Anterior cingulate cortex (tissue), 58 donors: ENCODE measurements at places on chromosomes 7 and 10.
A peak's percentile ranks its signal among the peaks of the same experiment; 100 is the strongest.

GRCh38 chr10:28332726-28333125 is 29.9 kb upstream of the MPP7 start:
- no peak for DNase-seq

DNA sequence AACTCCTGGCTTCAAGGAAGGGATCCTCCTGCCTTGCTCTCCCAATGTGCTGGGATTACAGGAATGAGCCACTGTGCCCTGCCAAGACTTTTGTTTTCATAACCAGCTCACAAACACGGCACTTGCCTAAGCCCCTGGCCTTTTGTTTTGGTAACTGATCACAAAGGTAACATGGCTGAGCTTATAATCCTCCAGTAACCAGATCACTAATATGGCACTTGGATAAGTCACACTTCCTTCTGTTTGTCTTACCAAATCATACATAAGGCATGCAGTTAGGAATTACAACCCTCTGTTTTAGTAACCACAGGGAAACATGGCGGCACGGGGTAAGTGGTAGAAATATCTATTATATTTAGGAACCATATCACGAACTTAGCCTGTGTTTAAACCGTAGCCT is 577.1 kb downstream of the CALN1 start:
- DNase-seq = no peak

DNA sequence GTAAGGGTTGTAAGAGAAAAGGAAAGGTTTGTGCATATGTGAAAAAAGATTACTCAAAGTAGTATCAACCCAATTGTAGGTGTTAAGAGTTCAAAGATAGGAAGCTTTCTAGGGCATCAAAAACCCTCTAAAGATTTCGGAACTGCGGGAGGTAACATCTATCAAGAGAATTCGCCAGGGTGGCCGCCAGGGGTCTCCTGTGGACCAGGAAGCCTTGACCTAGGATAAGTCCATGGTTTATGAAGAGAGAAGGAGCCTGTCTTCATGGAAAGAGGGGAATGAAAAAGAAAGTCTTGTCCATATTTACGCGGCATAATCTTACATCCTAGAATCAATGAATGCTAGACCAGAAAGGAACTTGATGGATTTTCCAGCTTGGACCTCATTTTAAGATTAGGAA is 140.7 kb upstream of the CALCR start:
- no peak for DNase-seq

DNA sequence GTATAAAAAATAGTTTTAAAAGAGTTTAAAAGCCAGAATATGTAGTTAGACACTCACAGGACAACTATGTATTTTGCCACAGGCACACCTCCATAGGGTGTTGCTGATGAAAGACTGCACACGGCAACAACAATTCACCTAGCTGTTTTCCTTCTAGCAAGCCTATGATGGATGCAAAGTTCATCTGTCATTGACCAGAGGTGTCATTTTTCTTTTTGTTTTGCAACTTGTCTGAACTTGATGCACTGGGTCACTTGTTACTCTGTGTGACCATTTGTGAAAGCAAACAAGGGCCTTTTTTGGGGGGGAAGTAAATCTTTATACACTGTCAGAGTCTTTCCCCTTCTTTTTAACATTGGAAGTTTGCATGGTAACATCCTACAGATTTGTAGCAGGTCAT is 258.0 kb upstream of the SEMA3A start:
- DNase-seq = no peak

DNA sequence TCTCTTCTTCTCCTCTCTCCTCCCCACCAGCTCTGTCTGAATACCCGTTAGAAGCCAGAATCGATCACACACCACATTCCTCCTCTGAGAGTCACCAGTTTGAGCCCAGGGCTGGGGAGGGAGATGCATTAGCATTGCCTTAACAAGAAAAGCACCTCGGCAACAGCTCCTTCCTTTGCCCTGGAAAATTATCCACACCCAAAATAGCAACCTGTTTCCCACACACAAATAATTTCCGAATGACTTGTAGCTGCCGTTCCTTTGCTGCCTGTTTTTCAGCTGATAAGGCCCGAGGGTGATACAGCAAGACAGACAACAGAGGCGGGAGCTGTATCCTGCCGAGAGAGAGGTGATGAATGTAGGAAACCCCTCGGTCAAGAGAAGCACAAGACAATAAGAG is 91.3 kb downstream of the CPXM2 start:
- DNase-seq = no peak

GRCh38 chr10:34430685-34431084 is 384.4 kb downstream of the PARD3 start:
- no peak for DNase-seq

DNA sequence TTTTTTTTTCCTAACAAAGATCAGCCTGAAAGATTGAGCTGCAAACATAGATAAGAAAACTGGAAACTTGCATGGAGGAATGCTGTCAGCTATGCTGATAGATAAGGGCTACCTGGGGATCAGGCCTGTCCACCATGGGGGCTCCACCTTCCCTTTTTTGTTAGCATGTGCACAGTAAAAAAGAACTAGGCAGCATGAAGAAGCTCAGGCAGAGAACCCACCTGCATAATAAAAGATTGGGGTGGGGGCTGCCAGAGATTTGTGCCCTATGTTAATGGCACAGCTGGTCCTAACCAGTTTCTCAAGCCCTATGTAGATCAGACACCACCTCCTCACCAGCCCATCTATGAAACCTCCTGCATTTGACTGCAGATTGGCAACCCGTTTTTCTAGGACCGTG is 45.4 kb upstream of the CACNB2 start:
- DNase-seq = no peak

DNA sequence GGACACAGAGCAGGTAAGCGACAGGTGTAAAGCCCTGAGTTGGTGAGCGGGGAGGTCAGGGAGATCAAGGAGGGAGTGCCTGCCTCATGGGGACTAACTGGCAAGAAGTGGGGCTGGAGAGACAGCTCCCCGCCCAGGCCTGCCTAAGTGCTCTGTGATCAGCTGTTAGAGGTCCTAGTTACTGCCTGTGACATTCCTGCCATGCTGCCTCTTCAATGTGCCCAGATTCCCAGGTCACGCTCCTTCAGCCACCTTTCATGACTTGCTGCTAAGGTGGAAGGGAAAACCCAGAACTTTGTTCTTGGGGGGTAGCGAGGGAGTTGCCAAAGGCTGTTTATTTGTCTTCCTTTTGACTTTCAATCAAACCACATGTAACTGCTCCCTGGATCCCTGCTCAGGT is 114.3 kb upstream of the ZNF438 start:
- no peak for DNase-seq

GRCh38 chr10:34584164-34584563 is 230.9 kb downstream of the PARD3 start:
- DNase-seq = no peak

DNA sequence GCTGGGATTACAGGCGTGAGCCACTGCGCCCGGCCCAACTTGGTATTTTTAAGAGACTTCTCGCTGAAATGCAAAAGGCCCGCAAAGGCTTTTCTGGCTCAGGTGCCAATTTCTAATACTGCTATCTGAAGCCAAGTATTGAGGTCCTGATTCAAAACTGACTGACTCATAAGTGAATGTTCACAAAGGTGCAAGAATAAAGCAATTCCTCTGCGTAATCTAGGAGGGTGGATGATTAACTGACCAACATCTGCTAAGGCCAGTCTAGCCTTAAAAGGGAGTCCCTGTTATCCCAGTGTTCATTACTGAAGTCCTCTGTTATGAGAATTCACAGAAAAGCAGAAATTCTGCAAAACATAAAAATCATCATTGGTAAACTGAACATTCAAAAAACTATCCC is 111.4 kb downstream of the SRPK2 start:
- DNase-seq = no peak

GRCh38 chr7:84113286-84113685 is 81.3 kb downstream of the SEMA3A start:
- DNase-seq = no peak

GRCh38 chr7:55365205-55365674 is at the start of gene LANCL2:
Gene LANCL2 (plus strand): TSS chr7:55365337. CDS start chr7:55366026, 689 bp downstream.
- peak; percentile 68 for DNase-seq

GRCh38 chr7:158416283-158416933 is 171.2 kb downstream of the PTPRN2 start:
- no peak for DNase-seq

DNA sequence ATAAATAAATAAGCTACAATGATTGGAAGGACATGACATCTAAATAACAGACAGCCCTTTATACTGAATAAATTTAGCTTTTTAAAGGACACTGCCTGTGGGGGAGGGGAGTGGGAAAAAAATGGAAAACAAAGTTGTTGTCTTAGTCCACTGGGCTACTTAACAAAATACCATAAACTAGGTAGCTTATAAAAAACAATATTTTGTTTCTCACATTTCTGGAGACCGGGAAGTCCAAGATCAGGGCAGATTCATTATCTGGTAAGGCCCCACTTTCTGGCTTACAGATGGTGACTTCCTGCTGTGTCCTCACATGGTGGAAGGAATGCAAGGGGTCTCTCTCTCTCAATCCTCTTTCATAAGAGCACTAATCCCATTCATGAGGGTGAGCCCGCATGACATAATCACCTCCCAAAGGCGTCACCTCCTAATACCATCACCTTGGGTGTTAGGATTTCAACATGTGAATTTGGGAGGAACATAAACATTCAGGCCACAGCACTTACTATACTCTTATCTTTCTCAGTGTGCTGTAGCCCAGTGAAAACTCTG is 43.0 kb downstream of the DNAJC12 start:
- no peak for DNase-seq

DNA sequence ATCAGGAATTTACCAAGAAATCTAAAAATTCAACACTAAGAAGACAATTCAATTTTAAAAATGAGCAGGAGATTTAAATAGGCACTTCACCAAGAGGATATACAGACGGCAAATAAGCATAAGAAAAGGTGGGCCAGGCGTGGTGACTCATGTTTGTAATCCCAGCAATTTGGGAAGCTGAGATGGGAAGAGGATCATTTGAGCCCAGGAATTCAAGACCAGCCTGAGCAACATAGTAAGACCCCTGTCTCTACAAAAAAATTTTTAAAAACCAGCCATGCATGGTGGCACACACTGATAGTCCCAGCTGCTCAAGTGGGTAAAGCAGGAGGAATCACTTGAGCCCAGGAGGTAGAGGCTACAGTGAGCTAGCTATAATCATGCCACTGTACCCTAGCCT is 3.5 kb upstream of the AKR1D1 start:
- no peak for DNase-seq

GRCh38 chr7:21029006-21029405 is 242.3 kb upstream of the SP8 start:
- no peak for DNase-seq

DNA sequence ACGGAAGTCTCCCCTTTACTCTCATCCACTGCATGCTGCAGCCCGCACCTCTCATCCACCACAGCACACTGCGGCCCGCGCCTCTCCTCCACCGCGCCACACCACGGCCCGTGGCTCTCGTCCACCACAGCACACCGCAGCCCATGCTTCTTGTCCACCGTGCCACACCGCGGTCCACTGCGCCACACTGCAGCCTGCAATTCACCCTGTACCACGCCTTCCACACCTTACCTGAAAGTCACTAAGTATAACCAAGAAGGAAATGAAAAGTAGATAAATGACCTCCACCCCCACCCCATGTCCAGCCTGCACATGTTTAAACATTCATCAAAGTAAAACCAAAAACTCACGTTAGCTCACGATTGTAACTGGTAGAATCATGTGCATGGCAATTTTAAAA is 176.1 kb downstream of the DIP2C start:
- no peak for DNase-seq

DNA sequence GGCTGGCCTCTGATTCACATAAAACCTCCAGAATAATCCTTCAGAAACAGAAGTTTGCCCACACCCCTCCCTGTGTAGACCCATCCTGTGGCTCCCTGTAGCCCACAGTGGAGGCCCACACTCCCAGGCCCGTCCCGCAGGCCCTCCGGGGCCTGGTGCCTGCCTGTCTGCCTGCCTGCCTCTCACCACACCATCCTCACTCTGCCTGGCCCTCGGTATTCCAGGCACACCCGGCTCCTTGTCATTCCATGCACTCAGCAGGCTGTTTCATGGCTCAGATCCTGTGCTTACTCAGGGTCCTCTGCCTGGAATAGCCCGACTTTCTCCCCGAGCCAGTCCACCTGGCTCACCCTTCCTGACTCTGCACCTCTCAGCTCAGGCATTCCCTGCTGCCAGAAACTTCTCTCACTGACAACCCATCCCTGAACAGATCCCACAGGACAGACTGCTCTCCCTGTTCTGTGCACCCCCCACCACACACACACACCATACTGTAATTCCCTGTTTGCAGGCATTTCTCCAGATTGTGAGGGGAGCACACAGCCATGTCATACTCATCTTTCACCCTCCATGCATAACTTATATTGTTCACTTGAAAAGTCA is 498.0 kb upstream of the ZMIZ1 start:
- DNase-seq = peak; percentile 21

DNA sequence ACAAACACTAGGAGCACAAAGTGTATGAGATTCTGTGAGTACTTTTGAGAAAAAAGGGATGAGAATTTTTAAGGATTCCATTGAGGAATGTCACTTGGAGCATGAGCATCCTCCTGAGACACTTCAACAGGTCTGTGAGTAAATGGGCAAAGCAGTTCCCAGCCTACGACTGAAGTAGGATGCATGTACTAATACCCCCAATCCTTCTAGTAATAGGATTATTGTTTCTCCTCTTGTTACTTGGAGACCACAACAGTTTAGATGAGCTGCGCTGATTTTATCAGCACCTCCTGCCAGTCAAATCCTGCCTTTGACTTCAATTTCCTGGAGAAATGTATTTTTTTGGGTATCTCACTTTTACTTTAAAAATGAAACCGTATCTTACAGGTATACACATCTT is 820 bp downstream of the BBS9 start:
- DNase-seq = no peak
